ENCODE measurements at places on chromosomes 1 and 21.

GRCh38 chr21:44846224-44846484 lies 27.3 kb downstream of the PTTG1IP start:
- DNase-seq: no peak

DNA sequence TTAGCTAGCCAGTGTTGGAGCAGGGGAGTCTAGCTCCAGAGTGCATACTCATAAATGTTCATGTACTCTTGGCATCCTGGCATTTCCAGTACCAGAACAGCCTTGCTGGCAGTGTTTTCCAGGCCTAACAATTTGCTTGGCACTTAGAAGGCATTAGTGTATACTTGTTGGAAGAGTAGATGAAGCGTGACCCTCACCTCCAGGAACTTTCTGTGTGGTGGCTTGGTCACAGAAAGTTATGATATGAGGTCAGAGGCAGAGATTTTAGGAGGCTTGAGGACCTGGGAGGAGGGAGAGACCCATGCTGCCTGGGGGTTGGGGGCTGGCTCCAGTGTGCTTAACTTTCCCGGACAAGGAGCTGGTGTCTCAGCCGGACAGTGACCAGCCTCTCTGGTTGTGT lies 52.7 kb upstream of the GCLM start:
- DNase-seq: no peak

- no peak for DNase-seq
Observed at GRCh38 chr1:2466958-2467554, 9.0 kb upstream of the PLCH2 start.

DNA sequence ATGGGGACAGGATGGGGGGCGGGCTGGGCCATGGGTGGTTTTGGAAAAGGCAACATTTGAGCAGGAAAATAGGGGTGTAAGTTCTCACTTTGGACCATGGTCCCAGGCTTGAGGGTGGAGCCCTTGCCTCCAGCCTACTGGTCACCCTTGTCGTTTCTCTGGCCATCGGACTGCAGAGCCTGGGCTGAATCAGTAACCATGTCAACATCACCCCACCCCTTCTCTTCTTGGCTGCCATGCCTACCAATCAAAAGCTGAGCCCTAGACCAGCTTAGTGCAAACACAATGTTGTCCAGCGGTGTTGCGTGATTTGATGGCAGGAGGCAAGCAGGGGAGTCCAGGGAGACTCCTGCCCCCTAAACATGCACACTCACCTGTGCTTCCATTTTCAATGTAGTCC lies 231.0 kb upstream of the KAZN start:
- DNase-seq: no peak

- peak; percentile 37 for DNase-seq
Observed at GRCh38 chr1:8020032-8020431, 6.1 kb downstream of the ERRFI1 start.
